ENCODE measurements at places on chromosomes 11 and 22. TPM values are rescaled to one million over a fixed set of nuclear protein-coding genes. Genes with fewer than 3 reads are reported as not detected.
A peak's percentile ranks its signal among the peaks of the same experiment; 100 is the strongest.

GRCh38 chr22:41127451-41127850 is 35.1 kb downstream of the EP300 start:
- no peak for DNase-seq

DNA sequence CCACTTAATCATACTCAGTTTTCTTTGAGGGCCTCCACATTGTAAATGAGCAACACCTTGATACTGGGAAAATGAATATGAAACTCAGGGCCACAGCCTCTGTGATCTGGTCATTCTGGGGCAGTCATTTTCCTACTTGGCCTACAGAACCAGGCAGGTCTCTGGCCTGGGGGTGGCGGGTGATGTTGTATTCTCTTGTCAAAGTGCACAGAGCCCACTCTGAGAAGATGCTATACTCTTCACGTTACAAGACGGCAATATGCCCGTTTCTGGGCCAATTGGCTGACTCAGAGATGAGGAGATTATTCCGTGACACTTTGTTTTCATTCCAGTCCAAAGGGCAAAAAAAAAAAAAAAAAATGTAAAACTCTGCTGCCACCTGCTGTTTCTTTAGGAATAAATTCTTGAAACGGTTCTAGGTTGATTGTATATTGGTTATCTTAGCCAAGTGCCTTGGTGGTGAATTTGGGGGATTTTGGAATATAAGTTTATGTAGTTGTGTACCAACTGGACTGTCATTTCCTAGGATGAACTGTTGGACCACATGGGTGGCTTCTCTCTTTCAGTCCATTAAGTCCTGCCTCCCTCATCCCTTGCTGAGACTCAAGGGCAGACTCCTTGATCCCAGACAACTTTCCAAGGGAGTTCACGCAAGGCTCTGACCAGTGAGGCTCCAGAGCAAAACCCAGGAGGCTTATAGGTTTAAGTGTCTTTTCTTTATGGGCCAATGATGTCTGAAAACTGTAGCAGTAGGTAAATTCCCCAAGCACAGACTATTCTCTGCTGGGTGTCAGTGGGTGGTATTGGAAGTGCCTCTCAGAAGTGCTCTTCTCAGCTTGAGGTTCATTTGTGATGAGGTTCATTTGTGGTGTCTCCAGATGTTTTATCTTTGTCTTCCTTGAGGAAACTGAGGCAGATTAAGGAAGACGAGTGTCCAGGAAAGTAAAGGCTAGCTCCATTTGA is 18.2 kb downstream of the ADM start:
- DNase-seq = peak; percentile 73

DNA sequence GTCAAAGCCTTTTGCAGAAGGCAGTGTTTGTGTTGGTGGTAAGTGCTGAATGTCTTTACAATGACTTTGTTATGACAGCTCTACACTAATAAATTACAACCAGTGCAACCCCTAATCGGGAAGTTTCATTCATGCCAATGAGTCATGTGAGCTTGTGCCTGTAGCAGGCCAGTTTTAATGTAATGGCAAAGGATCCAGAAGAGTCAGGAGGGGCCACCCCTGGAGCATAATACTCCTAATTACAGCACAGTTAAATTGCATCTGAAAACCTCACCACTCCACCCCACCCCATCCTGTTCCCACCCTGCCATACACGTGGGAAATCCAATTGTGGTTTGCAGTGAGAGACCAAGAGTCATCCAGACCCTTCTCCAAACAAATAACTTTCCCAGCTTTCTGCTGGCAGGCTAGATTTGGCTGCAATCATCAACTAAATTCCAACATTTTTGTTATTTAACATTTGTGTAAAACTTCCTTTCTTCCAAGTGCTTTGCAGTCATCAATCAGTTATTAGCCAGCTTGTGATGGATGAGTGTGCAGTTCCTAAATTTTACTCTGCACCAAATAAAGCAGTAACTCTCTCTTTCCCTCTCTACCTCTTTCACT is 277.3 kb upstream of the FAT3 start:
- DNase-seq = no peak

DNA sequence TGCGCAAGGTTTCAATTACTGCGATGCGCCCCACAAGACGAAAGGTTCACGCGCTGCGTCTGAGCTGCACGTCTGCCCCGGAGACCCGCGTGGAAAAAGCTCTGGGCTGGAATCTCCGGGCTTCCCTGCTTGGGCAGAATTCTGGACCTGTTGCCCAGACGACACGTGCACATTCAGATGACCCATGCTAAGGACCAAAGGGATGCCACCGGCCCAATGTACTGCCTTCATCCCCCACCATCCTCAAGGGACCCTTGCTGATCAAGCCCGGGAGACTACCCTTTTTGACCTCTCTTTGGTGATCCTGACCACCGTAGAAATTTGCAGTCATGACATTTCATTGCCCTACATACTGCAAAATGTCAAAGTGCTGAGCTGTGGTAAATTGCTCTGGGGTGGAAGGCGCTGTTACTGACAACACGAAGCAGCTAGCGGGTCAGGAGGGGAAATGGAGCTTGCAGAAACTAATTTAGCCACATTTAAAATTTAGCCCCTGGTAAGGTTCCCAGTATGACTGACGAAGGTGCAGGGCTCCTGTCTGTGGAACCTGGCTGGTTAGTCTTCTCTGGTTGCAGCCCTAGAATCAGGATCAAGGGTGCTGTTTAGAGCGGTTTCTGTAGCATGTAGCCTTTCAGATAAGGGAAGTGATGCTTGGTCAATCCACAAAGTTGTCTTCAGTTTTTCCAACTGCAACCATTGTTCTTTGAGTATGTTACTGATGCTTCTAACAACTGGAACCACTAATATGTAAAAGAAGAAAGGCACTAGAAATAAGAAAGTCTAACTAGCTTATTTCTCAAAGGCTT is 81.9 kb downstream of the PRR5L start:
- no peak for DNase-seq

DNA sequence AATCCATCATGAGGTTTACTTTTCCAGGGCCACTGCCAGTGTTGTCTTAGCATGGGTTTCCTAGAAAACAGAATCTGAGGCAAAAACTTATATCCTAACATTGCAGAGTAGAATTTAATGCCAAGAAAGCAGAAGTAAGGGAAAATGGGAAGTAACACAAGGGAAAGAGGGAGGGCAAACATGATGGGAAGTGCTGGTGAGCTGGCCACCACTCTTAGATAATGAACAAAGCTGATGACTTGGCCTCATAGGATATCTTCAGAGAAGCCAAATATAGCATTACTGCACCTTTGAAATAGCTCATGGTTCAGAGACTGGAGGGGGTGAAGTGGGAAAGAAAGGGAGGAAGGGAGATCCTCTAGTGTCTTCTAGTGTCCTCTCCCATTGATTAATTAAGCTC is 24.8 kb upstream of the CALCB start:
- no peak for DNase-seq

- peak; percentile 60 for DNase-seq
Observed at GRCh38 chr22:24325105-24325757, 54.6 kb downstream of the SPECC1L start.

GRCh38 chr11:108586600-108586999 is 7.0 kb downstream of the EXPH5 start:
- DNase-seq = no peak

The ZDHHC13 gene
- total RNA-seq = 30.1 TPM

GRCh38 chr22:43213051-43213450 is 26.1 kb upstream of the TTLL12 start:
- DNase-seq = no peak

DNA sequence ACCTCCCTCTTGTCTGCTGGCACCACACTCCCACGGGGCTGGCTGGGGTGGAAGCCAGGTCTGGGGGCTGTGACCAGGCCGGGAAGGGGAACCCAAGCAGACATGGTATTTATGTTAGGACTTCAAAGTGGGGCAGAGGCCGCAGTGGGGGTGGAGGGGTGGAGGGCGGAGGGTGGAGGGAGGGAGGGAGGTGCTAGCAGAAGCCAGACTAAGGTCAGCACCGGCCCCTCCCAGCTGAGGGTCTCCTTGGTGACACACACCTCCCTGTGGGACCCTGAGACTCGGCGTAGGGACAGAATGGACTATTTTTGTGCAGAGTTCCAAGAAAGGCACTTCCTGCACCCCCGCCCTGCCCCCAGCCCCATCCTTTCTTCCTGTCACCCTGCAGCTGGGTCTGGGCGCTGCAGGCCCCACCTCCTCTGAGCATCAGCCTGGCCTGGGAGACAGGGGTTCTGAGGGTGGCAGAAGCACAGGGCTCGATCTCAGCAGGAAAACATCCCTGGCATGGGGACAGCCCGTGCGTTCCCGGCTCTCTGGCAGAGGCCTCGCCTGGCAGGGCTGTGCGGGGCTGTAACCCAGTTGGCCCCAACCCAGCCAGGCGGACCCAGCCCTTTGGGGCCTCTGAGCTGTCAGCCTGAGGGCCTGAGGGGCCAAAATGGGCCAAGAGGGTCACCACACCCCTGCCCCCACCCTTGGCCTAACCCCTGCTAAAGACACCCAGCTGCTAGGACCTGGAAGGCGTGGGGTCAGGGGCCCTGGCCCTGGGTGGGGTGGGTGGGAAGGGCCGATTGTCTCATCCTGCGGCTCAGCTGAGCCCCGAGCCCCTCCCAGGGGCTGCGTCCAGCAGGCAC is 9.6 kb upstream of the CD248 start:
- no peak for DNase-seq

The HTR3A gene
- total RNA-seq = not detected

DNA sequence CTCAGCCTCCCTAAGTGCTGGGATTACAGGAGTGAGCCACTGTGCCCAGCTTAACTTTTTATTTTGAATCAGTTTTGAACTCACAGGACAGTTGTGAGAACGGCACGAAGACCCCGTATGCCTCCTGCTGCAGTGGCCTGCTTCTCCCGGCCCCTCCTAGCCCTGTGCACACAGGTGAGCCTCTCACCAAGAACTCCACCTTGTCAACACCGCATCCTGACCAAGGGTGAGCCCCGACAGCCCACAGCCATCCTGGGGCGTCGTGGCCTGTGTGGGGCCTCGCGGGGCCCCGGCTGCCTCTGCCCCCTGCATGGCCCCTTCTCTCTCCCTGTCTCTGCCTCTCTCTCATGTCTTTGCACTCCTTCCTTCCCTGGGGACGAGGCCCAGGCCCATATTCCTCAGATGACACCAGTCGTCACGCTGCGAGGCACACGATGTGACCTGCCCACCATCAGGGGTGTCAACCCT is 38.8 kb downstream of the GNB1L start:
- no peak for DNase-seq

The PHLDB1 gene
- total RNA-seq = 32.6 TPM

The MMP3 gene
- not detected for total RNA-seq
